NCI-H524 (cell line): ENCODE measurements at places on chromosomes 1 and 21.

- peak; percentile 21 for DNase-seq
Observed at GRCh38 chr1:227944931-227945890, 2.5 kb downstream of the WNT9A start.

DNA sequence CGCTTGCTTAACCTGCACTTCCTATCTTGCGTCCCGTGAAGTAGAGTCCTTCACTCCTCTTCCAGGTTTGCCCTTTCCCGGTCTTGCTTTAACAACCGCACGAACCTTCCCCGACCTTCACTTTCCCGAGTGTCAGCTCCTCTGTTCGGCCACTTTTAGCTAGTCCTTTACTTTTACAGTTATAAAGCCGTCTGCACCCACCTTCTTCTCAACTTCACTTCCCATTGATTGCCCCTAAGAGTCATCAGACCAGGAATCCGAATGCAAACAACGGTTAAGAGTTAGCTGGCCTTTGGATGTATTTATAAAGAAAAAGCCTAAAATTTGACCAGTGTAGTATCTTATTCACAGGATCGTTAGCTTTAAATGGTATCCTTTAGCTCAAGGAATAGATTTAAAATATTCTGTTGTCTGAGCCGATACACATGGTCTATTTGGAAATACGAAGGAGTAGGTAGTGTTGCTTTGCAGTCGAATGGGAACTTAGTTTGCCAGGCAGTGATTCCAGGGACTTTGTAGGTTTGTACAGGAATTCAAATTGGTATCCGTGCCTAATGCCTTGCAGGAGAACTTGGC is 1.4 kb downstream of the PPP2R5A start:
- peak; percentile 37 for DNase-seq

DNA sequence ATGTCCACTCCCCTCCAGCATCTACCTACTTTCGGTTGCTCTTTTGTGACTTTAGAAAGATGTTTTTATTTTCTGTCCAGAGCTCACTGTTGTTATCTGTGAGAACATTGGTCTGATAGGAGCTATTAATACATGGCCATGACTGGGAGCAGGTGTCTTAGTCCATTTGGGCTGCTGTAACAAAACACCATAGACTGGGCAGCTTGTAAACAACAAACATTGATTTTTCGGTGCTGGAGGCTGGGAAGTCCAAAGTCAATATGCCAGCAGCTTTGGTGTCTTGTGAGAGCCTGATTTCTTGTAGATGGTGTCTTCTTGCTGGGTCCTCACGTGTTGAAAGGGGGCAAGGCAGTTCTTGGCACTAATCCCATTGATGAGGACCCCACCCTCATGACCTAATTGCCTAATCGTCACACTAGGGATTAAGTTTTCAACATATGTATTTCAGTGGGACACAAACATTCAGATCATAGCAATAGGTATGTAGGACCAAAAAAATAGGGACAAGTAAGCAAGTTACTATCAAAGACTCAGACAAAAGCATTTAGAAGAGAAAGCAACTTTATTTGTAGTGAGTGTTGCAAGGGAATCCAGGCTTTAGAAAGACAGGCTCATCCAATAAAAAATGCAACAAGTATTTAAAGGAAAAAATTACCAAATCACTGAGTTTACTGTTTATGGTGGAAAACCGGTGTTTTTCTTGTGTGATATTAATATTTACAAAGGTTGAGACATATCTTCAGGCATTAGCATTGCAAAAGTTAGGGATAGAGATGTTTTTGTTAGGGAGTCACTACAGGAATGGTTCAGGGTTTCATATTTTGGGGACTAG is 55.2 kb upstream of the WDR26 start:
- DNase-seq = no peak

DNA sequence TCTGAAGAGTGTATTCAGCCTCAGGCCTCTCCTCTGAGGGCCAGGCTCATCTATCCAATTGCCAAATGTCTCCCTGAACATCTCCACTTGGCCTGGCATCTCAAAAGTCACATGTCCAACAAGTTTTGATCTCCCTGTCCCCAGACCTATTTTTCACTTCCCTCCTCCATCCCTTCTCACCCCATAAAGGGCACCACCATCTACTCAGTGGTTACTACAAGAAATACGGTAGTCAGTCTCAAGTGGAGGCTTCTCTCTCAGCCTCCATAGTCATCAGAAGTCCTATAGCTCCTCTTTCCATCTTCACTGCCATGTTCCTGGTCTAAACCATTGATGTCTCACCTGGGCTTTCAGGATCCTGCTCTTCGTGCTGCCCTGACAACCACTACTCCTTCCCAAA is 82.5 kb upstream of the EDN2 start:
- no peak for DNase-seq

- DNase-seq = no peak
Observed at GRCh38 chr1:208748387-208749165, 504.4 kb upstream of the PLXNA2 start.
